ENCODE measurements at places on chromosomes 3 and 15. TPM values are rescaled to one million over a fixed set of nuclear protein-coding genes. Genes with fewer than 3 reads are reported as not detected.

DNA sequence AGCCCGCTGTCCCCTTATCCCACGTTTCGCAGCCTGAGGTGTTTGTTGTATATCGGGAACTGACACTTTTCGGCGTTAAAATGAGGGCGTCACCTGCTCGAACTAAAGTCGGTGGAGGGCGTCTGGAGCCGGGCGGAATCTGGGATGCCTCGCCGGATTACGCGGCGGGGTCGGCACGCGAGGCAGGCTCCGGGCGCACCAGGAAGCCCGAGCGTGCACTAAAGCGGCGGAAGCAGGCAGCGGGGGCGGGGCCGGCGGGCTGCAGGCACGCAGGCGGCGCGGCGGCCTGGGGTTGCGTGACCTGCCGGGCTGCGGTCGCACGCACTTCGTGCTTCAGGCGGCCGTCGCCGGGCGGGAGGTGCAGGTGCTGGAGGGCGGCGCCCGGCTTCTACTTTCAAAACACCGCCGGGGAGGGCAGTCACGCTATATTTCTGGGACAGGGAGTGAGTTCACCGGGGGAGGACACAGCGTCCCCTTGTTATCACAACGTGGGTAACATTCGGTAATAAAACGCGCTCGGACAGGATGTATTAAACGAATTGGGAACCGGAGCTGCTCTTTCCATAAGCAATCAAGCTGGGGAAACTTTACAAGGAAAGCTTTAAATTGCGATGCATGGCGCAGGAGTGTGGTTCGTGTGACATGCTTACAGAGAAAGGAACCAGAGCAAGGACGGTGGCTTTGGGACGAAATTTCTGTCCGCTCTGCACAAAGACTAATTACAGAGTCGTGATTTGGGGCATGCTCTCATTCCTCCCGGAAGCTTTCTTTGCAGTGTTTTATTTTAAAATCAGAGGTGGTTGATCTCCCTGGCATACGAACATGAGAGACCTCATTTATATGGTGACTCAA, 9.1 kb upstream of the LEKR1 start:
- peak; percentile 92 for DNase-seq

DNA sequence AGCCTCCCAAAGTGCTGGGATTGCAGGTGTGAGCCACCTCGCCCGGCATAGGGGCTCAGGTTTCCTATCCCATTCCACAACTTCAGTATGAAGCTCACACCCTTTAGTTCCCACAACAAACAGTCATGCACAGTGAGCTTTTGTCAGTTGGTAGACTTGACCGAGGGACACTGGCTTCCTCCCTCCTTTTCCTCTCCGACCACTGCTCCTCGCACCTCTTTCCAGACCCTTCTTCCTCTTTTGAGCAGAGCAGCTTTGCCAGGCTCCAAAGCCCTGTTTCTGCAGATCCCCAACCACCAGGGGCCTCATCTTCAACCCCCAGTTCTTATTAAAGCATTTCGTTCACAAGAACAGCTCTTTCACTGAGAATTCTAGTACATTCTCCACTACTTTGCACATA, 12.7 kb upstream of the CILP start:
- DNase-seq = no peak

DNA sequence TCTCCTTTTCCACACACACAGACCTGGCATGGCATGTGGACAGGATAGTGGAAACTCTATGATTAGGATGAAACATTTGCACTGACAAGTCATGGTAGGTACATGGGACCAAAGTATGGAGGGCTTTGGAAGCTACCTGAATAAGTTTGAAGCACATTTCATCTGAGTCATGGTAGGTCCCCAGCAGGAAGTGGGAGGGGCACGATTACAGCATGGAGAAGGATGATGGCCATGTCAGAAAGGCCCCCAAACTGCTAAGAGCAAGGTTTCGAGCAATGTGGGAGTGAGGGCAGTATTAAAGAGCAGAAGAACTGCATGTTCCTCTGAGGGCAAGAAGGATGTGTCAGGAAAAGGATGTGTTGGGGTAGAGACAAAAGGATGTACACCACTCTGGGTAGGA, 51.5 kb upstream of the CSTA start:
- DNase-seq = no peak

GRCh38 chr3:195886181-195887141, 21.9 kb downstream of the TNK2 start:
- peak; percentile 82 for DNase-seq

Gene GP9
- 8.9 TPM for total RNA-seq

Gene RBPMS2
- total RNA-seq = 1.9 TPM

Gene GRIP2
- 0.81 TPM for total RNA-seq

Gene SMCO1
- total RNA-seq = not detected
